MCF 10A (cell line): ENCODE measurements at places on chromosomes 1 and 21.

GRCh38 chr1:167197692-167198091 is 23.0 kb upstream of the POU2F1 start:
- no peak for DNase-seq

- DNase-seq, result peak; percentile 76
These were observed 51.0 kb downstream of the KIAA0319L start for GRCh38 chr1:35505911-35506798.

- peak; percentile 98 for DNase-seq
These were observed 1.2 kb downstream of the HHIPL2 start for GRCh38 chr1:222546548-222547259.

- no peak for DNase-seq
These were observed 28.5 kb downstream of the MGST3 start for GRCh38 chr1:165659581-165659895.

- DNase-seq, result peak; percentile 73
These were observed 127.3 kb upstream of the PLD5 start for GRCh38 chr1:242651817-242652216.

DNA sequence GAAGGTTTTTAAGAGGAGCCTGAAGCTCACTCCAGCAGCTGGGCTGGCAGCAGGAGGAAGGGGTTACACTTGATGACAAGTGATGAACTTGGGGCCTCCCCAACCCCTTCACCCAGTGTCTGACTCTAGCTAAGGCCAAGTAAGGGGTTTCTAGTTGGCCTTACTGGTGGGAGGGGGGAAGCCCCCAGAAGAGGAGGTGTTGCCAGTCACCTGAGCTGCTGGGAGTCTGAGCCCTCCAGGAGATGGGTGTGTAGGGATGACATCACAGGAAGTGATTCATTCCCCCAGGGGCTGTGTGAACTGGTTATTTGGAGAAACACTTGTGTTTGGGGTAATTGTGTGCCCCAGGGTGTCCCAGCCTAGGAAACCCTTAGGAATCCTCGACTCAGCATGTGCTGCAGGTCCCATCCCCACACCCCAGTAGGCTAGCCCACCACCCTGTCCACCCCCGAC is 3.1 kb downstream of the PADI1 start:
- peak; percentile 92 for DNase-seq

DNA sequence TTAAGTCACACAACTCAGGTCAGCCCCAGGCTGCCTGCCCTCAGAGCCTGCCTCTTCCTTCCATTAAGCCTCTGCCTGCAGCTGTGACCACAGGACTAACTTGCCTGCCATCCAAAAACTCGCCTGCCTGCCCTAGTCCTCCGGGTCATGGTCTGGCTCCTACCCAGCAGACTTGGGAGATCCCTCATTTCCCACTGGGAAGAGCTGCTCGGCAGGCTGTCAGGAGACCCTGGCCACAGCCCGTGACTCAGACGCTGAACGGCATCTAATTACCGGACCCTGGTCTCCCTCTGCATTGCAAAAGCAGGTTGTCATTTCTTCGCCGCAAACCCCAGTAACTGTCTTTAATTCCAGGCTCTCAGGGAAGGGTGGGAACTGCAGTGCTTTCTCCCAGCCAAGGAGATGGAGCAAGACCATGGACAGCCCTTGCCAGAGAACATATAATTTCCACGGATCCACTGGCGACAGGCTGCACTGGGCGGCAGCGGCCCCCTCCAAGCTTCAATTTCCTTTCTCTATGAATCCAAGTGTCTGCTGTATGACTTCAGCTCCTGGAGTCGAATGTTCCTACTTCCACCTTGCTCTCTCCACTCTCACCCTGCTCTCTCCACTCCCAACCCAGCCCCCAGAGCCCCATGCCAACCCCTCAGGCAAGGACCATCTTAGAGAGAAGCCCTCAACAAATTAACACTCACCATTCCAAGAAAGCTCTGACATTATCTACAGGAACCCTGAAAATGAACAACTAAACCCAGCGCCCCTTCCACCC is 20.4 kb downstream of the OLFML2B start:
- peak; percentile 87 for DNase-seq
